ENCODE measurements at places on chromosomes 4 and X.

GRCh38 chr4:26136615-26137014, 184.2 kb upstream of the RBPJ start:
- DNase-seq, result no peak

DNA sequence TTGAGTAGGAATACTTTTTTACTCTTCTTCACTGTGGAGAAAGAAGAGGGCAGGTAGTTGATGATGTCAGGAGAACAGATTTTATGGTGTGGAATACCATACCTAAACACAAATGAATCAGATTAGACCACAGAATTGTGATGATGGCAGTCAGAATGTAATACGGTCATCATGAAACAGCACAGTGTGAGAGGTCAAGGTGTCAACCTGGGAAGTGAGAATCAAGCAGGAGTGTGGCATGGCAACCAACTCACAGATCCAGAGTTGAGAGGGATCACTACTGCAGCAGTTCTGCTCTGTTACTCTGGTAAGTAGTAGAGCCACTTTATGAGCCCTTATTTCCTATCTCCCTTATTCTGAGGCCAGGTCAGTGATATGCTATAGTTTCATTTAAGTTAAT, 27.7 kb downstream of the METTL14 start:
- DNase-seq, result no peak

GRCh38 chr4:151013944-151014343, 1.1 kb downstream of the LRBA start:
- no peak for DNase-seq

GRCh38 chrX:76921176-76921575, 493.7 kb downstream of the MAGEE1 start:
- DNase-seq, result no peak

GRCh38 chr4:150205016-150205415, 126.8 kb downstream of the DCLK2 start:
- no peak for DNase-seq

GRCh38 chr4:46844325-46844917, 64.6 kb downstream of the COX7B2 start:
- DNase-seq, result no peak

DNA sequence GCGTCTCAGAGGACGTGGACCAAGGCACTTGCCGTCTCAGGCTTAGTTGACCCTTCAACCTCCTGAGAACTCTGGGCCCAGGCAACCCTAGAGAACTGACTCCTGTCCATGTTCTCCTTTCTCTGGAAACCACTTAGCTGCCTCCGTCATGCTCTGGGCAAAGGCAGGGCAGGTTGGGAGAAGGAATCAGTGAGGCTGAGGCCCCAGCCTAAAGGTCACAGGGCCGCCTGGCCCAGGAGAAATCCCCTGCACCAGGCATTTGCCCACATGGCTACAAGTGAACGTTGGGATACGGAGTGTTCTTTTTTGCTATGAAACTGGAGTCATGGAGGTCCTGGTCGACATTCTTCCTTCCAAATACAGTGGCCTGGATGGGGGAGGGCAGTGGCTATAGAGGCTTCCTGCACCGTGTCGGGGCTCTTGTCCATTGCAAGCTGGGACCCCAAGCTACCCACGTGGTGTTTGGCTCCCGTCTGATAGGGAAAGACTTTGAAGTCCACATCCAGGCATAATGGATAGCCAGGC, 76.0 kb downstream of the CRMP1 start:
- no peak for DNase-seq

DNA sequence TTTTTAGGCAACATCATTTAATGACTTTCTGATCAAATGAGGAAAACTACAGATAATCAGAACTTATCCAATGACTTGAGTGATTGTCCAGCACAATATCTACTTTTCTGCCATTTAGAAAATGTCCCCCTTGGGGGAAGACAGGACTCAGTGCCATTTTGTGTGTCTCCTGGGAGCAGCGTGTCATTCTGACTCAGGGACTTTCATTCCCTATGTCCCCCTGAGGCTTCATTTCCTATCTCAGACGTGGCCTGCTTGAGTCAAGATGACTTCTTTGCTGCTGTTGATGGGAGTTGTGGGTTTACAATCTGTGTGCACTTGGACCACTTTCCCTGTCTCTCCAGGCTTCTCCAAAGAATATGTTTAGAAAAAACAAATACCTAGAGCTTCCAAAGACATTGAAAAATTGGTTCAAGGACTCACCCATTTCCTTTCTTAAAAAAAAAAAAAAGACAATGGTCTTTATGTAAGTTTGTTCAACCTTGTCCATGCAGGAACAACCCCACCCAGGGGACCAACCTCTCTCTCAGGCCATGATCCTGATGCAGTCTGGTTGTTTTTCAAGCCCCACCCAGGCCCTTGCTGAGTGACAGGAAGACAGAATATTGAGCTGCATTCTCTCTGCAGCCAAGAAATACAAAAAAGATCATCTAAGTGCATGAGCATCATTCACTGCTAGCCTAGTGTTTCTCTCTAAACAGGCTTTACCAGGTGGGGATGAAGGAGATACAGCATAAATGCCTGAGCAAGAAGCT, 34.3 kb upstream of the TMEM154 start:
- no peak for DNase-seq
